T-helper 9 cell (primary cell): ENCODE measurements at places on chromosomes 1 and 21.

- no peak for DNase-seq
Measured at GRCh38 chr1:43526002-43526401, 4.7 kb upstream of the PTPRF start.

GRCh38 chr1:42318601-42319000, 16.4 kb downstream of the FOXJ3 start:
- no peak for DNase-seq

- no peak for DNase-seq
Measured at GRCh38 chr1:61337981-61338848, 255.9 kb downstream of the NFIA start.

DNA sequence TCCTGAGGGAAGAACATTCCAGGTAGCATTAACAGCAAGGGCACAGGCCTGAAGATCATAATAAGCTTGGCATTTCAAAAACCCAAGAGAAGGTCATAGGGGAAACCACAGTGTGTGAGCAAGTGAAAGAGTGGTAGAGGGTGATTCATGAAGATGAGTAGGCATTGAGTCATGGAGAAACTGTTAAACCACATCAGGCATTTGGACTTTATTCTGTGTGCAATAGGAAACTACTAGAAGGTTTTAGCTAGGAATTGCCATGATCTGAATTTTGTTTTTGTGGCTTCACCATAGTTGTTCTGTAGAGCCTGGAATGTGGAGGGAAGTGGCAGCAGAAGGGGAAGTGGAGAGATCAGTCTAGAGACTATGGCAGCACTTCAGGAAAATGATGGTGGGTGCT, 359.0 kb upstream of the PTBP2 start:
- no peak for DNase-seq

- no peak for DNase-seq
Measured at GRCh38 chr1:174296309-174296708, 137.0 kb downstream of the RABGAP1L start.

DNA sequence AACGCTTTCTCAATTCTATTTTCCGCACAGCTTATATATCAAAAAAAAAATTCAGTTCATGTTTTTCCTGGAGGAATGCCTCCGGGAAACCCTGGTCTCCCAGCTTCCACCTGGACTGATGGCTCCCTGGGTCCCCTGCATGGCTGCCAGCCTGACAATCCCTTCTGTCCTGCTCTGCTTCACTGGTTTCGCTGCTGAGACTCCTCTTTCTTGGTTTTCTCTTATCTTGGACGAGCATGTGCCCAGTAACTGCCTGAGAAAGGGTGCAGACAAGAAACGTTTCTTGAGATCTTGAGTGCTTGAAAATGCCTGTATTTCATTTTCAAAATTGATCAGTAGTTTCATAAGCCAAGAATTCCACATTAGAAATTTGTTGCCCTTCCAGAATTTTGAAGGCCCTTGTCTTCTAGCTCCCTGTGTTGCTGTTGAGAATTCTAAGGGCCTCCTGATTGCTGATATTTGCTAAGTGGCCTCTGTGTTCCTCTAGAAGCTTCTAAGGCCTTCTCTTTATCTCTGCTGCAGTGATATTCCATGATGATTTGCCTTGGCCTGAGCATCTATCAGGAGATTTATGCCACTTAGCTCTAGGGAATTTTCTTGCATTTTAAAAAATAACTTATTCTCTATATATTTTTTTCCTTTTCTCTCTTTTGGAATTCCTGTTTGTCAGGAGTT, 44.7 kb downstream of the ETS2 start:
- no peak for DNase-seq

GRCh38 chr1:10128101-10128765, 82.1 kb upstream of the KIF1B start:
- DNase-seq = no peak

- peak; percentile 74 for DNase-seq
Measured at GRCh38 chr1:111592389-111593361, 26.9 kb upstream of the RAP1A start.

GRCh38 chr1:204970937-204971336, 72.1 kb upstream of the CNTN2 start:
- DNase-seq = no peak

DNA sequence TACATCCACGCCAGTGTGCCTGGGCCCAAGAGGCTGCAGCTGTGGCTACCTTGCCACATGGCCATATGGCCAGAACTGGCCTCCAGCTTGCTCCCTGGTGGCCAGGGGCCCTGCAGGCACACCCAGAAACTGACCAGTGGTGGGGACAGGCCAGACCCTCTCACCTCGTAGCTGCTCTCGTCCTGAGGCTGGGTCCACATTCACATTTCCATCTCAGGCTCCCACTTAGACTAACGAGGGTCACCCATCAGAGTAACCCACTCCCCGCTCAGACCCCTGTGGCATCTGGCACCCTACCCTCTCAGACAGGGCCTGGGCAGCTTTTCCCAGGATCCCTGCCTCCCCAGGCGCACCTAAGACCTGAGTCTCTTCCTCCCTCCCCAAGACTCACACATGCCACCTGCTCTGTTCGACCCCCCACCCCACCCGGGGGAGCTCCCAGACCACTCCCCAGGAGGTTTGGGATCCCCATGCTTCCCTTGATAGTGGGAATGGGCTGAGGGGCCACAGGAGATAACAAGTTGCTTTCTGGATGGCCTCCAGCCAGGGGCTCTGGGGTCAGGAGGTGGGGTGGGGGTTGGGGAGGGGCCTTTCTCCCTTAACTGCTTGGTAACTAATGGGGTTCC, 21.3 kb upstream of the RNU1-4 start:
- DNase-seq = no peak

- no peak for DNase-seq
Measured at GRCh38 chr1:236576004-236576403, 28.3 kb downstream of the HEATR1 start.

- DNase-seq = no peak
Measured at GRCh38 chr1:229557200-229557850, 1.2 kb downstream of the ABCB10 start.

DNA sequence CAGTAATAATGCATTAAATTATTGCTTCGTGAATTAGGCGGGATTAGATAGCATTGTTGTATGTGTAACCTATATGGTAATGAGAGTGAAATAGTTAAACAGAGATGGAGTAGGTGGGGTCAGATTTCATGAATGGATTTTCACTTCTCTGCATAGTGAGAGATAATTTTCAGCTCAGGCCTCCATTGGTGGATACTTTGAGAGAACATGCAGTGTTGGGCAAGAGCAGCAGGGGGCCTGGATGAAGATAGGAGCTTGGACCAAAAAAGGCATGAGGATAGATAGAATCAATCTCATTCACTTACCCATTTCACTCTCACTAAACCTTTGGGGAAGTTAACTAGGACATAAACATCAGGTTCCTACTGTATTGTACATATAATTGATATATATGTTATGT, 39.5 kb upstream of the C1orf87 start:
- DNase-seq = no peak

DNA sequence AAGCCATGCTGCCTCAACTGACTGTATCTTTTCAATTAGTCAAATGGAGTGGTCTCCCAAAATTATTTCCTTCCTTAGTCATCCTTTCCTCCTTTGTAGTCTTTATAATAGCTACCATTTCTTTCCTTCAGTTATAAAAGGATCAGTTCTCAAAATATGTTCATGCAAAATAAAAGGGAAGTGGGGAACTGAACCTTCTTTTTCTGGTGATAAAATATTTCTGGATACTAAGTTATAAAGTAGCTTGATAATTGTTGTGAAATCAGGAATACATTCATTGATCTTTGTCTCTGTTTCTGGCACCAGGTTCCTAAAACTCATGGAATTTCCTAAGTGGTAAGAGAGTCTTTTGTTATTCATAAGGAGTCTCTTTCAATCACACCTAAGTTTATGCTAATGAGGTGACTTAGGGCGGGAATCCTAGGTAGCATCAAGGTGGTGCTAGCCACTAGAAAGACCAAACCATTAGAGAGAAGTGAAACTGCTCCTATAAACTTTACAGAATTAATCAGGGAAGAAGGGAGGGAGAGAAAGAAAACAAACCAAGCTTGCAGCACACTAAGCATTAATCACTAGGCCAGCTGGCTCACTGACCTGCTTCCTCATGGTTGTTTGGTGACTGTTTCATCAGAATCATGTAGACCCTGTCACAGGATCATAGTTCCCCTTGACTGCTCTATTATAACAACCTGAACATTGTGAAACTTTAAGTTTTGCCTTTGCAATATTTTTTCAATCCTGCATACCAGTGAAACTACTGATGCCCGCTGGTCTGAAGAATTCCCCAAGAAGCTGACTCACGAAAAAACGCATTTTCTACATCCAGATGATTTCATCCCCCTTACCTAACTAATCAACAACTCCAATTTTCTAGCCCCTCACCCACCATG, 161.6 kb upstream of the PTBP2 start:
- DNase-seq = no peak

GRCh38 chr1:206946261-206946660, at the start of gene PIGR:
TSS of gene PIGR (minus strand) at chr1:206946466. CDS start at chr1:206940531, 5,935 bp downstream.
- no peak for DNase-seq

DNA sequence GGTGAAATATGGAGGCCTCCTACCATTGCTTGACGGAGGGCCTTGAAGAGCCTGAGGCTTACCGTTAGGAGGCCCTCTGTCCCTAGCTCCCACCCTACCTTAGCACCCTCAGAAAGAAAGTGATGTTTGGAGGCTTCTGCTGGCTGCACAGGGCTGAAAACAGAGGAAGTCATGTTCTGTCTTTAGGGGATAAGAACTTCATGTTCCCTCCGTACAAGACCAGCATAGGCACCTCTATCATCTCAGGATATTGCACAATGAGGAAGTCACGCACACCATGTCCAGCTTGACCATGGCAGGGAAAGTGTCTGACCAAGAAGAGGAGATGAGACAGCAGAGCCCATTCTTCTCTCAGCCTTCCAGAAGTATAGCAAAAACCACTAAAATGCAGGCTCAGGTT, 13.8 kb downstream of the ADORA3 start:
- DNase-seq = no peak

GRCh38 chr1:21652937-21653743, 16.0 kb downstream of the RAP1GAP start:
- no peak for DNase-seq

DNA sequence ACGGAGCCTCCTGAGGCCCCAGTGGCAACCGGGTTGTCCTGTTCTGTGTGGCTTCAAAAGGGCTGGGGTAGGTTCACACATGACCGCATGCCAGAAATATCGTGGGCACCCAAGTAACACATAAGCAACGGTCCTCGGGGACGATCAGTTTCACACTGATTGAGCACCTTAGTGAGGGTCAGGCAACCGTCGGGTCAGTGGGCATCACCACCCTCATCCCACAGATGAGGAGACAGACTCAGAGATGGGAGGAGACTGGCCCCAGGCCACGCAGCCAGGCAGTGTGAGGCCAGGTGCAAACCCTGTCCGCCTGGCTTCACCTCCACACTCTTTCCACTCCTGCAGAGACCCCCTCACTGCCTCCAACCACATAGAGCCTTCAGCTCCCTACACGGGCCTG, 309.8 kb downstream of the MATN1 start:
- DNase-seq = no peak

DNA sequence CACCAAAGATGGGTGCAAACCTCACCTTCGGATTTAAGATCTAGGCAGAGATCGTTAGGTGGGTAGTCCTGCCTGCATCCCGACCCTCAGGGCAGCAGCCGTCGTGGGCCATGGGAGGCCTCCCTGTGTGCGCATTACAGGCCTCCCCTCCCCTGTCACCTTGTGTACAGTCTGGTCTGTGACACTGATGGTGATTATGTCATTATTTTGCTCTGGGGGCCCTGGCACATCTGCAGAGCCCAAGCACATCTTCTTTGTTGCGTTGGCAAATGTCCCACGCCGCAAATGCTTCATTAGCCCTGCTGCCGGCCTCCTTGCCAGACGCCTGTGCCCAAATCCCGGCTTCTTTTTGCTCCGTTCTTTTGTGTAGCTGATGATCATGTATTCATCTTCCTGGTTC, 31.7 kb downstream of the PROX1 start:
- DNase-seq = no peak

GRCh38 chr1:51847294-51847920, 31.1 kb downstream of the NRDC start:
- no peak for DNase-seq

- no peak for DNase-seq
Measured at GRCh38 chr21:27196651-27197050, 229.8 kb upstream of the ADAMTS5 start.

DNA sequence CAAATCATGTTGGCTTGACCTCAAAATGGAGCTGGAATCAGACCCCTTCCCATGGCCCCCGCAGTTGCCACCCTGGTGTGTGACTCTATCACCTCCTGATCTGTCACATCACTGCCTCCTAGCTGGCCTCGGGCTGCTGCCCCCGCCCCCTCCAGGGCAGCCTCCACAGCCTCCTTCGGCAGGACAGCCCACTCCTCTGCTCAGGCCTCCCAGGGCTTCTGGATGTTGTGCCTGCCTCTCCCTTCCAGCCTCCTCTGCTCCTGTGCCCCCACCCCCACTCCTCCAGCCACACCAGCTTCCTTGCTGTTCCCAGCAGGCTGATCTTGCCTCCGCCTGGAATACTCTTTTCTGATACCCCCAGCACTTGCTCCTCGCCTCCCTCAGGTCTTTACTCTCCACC, 134.4 kb upstream of the EDN2 start:
- DNase-seq = no peak

DNA sequence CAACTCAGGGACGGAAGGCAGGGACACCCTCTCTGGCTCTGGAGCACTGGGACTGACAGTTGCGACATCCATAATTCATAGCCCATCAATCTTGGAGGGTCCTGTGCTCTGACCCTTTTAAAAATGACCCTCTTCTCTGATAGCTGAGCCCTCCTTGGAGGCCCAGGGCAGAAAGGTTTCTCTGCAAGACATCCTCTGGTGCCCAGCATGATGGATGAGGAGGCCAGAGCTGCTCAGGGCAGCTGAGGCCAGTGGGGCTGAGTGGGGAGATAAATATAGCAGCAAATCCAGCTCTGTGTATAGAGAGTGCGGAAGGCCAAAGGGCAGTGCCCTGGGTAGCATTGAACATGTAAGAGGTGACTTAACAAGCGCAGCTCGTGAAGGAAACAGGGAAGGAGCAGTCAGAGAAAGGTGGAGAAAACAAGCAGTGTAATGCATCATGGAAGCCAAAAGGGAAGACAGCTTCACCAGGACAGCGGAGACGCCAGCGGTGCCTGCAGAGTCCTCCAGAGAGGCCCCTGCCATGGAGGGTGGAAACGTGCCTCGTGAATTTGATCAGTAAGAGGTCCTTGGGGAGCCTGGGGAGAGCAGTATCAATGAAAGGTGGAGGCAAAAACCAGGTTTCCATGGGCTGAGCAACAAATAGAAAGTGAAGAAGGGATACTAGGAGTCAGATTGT, 50.4 kb upstream of the FMOD start:
- no peak for DNase-seq
